Activated T-cell treated with anti-CD3 and anti-CD28 coated beads for 24 hours (primary cell): ENCODE measurements at places on chromosomes 1 and 21.

- no peak for DNase-seq
Measured at GRCh38 chr1:31523769-31524168, 52.5 kb upstream of the TINAGL1 start.

GRCh38 chr1:48848035-48848434 is 71.3 kb upstream of the BEND5 start:
- no peak for DNase-seq

DNA sequence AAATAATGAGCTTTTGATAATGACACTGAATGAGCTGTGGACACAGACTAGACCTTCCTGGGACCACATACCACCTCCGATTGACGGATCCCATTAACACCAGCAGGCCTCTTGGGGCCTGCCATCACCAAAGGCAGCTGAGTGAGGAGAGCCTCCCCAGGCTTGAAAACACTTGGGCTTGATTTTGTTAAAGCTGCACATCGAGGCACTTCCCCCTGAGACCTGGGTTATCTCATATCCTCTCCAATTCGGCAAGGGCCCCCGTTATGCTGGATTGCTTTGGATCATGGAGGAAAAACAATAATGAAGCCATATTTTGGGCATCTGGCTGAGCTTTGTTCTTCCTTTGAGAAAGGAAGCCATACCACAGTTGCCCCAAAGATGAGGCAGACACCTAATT is 143.0 kb downstream of the AJAP1 start:
- DNase-seq: no peak

DNA sequence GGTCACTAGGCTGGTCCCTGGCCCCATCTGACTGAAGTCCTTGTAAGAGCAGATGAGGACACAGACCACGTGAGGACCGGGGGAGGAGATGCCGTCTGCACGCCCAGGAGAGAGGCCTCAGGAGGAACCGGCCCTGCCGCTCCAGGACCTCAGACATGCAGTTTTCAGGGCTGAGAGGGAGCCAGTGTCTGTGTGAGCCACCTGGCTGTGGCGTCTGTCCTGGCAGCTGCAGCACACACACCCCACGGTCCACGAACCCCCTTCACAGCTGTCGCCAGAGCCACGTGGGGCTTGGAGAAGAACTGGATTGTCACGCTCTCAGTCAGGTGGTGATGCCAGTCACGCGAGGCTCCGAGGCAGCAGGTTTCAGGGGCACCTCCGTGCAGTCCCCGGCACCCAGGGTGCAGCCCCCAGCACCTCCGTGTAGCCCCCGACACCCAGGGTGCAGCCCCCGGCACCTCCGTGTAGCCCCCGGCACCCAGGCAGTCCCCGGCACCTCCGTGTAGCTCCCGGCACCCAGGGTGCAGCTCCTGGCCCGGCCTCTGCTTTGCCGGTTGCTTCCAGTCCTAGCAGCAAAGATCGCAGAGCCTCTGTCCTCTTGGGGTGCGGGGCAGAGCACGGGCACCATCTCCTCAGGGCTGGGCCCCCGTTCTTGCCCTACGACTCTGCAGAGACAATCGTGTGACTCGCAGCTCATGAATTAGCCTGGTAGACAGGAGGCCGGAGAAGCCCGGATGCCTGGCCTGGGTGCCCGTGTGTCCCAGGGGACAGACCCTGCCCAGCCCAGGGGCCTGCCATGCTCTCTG is 19.0 kb upstream of the SUMO3 start:
- DNase-seq: no peak

- no peak for DNase-seq
Measured at GRCh38 chr1:147574401-147574800, 33.1 kb downstream of the BCL9 start.

DNA sequence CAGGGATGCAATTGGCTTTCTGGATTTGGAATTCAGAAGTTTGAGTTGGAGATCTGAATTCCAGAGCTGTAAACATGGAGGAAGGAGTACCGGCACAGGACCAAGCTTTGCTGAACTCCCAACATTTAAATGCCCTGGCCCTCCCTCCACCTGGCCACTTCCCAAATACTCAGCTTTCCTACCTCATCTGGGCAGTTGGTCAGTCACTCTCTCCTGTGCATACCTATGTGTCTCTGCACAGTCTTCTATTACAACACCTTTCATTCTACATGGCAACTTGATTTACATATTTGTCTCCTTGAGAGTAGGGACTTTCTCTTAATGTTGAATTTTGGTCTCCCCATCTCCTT is 6.1 kb upstream of the KHDRBS1 start:
- no peak for DNase-seq

- no peak for DNase-seq
Measured at GRCh38 chr1:119330466-119331189, 38.0 kb upstream of the HAO2 start.

DNA sequence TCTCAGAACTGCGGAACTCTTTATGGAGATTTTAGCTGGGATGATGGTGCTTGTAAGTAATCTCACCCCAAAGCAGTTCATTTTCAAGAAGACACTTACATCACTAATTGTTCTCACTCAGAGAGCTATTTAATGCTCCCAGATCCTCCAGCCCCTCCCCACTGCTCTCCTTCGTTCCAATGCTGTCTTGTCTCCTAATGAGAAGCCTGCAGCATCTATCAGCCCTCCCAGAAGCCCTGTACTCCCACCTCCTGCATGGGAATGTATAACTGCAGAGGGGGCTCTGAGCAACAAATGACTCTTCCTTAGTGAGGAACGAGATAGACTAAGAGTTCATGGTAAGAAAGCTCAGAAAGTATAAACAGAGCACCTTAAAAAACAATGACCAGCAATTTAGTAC is 377.4 kb upstream of the RUNX1 start:
- DNase-seq: no peak

GRCh38 chr1:7320661-7321060 is 450.4 kb upstream of the VAMP3 start:
- no peak for DNase-seq

DNA sequence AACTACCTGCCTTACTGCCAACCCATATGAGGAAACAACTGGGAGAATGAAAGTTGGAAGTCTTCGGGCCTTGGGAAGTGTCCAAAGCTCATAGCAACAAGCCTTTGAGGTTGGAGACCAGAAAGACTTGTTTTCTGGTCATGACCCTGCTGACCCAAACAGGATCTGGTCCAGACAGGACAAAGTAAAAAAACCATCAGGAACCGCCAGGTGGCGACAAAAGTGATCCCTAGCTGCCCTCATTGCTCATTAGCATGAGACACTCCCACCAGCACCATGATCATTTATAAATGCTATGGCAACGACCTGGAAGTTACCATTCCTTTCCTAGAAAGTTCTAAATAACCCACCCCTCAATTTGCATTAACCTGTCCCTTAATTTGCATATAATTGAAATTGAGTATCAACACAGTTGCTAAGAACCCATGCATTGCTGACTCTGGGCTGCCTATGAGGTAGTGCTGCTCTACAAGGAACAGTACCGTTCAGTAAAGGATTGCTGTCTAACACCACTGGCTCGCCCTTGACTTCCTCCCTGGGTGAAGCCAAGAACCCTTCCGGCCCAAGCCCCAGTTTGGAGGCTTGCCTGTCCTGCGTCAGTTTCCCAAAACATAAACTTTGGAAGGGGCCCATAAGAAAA is 89.0 kb downstream of the URB2 start:
- peak; percentile 5 for DNase-seq

DNA sequence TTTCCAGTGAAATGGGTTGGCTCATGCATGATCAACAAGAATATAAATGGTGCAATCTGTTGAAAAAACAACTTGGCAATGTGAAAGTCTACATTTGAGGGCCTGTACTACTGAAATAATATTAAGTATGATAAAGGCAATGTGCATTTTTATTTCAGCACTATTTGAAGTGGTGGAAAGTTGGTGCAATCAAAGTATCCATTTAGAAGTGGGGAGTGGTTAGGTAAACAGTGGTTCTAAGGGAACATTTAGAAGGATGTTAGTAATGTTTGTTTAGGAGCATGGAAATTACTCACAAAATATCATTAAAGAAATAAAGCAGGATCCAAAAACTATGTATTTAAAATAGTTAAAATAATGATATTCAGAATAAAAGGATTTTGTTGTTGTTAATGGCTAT is 60.2 kb downstream of the CHRM3 start:
- no peak for DNase-seq

GRCh38 chr21:45867041-45867666 is 114.4 kb upstream of the COL6A1 start:
- no peak for DNase-seq

DNA sequence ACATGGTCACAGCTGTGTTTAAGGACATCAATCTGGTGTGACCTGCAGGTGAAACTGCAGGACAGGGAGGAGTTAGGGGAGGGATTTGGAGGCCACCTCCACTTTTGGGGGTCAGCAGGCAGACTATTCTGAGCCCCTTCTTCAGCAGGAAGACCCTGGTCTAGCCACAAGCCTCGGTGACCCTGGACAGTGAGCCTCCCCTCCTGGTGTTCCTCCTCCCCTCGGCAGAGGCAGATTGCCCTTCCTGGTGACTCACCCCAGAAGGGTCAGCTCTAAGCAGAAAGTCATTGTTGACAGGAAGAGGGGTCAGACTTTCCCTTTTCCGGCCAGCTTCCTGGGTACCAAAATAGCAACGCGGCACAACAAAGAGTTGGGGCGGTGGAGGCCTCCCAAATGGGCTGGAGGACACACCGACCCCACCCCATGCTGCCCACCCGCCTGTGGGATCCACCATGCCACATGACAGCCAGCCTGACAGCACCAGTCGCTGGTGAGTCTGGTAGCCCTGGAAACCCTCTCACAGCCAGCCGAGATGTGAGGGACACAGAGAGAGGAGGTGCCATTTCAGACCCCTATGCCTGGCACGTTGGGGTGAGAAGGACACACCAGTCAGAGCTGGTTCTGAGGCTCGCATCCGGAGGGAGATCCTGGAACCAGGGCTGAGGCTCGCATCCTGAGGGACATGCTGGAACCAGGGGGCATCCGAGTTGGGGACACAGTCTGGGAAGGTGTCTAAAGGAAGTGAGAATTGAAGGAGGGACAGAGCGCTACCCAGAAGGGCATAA is 14.7 kb upstream of the CSF1 start:
- no peak for DNase-seq

GRCh38 chr1:241560146-241560848 is 28.1 kb downstream of the KMO start:
- DNase-seq: no peak

DNA sequence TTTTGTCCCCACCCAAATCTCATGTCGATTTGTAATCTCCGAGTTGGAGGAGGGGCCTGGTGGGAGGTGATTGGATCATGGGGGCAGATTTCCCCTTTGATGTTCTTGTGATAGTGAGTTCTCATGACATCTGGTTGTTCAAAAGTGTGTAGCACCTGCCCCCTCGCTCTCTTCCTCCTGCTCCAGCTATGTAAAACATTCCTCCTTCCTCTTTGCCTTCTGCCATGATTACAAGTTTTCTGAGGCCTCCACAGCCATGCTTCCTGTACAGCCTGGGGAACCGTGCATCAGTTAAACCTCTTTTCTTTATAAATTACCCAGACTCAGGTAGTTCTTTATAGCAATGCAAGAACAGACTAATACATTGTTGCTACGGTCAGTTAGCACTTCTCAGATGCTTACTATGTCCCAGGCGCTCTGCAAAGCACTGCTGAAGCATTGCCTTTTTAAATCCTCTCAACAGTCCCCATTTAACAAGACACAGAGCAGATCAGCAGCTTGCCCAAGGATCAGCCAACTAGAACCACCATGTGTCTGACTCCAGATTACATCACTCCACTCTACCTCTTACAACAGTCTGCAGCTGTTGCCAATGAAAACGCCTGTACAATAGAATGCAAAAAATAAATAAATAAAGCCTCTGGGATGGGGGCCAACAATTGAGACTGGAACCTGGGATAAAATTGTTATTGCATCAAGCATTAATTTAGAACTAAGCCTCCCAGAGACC is 52.4 kb upstream of the USP1 start:
- DNase-seq: no peak

- no peak for DNase-seq
Measured at GRCh38 chr1:17525996-17526686, 13.4 kb upstream of the ARHGEF10L start.

DNA sequence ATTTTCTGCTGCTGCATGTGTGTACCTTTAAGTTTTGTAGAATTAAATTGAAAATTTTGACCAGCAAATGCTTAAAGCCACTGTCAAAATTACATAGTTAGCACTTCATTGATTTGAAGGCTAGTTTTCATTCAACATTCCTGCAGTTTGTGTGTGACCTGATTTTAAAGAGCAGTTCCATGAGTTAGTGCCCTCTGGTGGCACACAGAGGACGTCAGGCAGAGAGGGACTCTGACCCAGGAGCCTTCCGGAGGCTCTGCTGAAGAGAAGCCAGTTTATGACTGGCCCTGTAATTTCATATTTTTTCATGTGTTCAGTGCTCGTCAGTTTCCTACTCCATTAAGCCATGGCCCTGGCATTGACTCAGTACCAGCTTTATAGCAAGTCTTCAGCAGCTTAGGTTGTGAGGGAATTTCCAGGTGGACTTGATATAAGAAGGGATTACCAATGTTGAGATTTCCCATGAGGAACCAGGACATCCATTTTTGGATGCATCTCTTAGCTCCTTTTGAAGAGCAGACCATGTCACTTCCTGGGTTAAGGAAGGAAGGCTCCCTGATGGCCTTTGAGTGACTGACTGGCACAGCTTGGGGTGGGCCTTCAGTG is 104.7 kb downstream of the CAMTA1 start:
- DNase-seq: peak; percentile 1

GRCh38 chr21:31490443-31490842 is 146.4 kb upstream of the TIAM1 start:
- DNase-seq: no peak

DNA sequence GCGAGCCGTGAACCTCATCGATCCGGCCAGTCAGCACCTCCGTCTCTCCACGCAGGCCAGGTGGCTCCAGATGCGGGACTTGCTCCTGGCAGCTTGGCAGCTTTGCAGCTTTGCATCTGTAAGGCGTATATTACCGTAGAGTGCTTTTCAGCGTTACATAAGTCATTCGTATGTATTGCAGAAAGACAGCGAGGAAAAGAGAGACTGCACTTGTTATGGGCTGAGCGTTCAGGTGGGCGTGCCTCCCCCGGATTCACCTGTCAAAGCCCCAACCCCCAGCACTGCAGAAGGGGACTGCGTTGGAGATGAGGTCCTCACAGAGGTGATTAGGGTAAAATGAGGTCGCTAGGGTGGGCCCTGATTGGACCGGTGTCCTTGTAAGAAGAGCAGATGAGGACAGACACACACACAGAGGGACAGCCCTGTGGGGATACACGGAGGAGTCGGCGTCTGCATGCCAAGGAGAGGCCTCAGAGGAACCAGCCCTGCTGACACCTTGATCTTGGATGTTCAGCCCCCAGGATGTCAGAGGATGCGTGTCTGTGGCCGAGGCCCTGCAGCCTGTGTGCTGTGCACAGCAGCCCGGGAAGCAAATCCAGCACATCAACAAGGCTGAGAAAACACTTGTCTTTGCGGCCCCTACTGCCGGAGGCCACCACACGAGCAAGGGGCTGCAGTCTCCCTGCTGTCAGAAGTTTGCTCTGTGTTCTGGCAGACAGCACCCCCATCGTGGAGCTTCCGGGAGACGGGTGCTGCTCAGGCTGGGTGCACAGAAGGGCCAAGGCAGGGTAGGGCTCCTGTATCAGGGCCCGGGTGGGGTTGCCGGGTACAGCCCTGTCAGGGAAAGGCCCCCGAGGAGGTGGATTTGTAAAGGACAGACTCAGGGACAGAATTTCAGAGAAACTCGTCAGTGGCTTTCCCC is 10.9 kb upstream of the AGPAT3 start:
- DNase-seq: no peak
